Activated T-cell treated with anti-CD3 and anti-CD28 coated beads for 48 hours (primary cell): ENCODE measurements at places on chromosomes 2 and 18.

DNA sequence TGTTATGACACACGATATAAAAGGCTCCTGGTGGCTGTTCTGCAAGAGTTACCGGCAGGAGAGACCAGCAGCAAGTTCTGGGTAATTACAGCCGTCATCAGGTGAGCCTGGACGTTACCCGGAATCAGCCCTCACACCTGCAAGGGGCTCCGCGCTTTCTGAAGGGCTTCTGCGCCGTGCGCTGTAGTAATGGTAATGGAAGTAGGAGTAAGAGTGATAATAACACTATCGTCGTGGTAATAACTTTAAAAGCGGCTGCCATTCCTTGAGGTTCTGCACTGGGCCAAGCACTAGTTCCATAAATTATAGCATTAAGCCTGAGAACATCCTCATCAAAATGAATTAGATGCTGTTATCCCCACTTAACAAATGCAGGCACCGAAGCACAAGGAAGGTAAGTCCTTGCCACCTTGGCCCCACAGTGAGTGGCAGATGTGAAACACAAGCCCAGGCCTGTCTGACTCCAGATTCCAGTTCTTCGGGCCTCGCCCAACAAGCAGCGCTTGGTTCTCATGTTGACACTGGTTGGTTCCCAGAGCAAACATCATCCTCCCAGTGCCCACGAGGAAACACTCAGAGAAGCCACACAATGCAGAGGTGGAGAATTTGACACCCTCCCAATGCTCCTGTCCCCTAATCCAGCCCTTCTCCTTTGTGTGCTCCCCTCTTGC is 205.2 kb downstream of the EIPR1 start:
- DNase-seq: no peak

DNA sequence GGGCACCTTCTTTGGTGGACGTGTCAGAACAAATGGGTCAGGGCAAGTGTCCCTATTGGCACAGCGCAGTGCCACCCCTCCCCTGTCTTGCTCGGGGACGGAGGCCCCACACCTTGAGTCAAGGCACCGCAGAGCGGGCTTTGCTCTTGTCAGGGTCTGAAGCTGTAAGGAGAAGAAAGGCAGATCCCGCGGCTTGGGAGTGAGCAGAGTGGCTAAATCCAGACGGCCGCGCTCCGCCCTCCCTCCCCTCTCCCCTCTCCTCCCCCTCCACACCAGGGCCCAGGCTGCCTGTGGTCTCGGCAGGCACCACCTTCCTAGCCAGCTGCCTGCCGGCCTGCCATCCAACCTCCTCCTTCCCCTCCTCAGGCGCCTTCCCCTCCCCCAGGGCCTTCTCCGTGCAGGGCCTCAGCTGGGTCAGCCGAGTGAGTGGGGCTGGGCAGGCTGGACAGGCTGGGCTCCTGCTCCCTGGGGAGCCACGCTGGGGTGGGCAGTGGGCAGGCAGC is 25.8 kb downstream of the SPEG start:
- no peak for DNase-seq

DNA sequence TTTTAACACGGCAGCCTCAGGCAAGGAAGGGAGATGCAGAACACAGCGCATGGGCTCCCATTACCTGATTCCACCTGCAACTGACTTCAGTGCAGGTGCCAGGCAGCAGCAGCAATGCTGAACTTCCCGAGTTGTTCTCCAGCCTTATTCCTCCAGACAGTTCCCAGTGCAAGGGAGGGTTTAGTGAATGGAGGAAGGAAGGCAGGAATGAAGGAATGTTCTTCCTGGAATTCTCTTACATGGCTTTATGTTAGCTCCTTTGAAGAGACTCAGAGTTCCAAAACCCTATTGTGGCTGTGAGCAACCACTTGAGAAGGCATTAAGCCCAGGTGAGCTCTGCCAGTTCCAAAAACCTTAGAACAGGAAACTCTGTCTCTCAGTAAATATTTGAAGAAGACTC is 45.5 kb downstream of the SERPINB7 start:
- no peak for DNase-seq

DNA sequence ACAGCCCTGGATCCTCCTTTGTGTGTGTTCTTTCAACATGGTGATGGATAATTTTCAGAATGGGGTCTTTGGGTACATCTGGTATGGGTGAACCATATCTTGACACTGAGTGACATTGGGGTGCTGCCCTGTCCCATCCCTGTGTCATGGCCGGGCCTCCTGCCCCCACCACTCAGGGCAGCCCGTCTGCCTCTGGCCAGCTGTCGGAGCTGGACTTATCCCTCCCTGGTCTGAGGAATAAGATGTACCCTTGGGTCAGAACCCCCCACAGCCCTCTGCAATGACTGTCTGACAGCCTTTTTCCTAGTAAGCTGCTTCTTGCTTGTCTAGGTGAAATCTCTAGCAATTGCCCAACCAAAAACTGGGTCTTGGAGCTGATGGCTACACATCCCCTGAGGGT is 142.9 kb downstream of the SH3RF3 start:
- DNase-seq: no peak

DNA sequence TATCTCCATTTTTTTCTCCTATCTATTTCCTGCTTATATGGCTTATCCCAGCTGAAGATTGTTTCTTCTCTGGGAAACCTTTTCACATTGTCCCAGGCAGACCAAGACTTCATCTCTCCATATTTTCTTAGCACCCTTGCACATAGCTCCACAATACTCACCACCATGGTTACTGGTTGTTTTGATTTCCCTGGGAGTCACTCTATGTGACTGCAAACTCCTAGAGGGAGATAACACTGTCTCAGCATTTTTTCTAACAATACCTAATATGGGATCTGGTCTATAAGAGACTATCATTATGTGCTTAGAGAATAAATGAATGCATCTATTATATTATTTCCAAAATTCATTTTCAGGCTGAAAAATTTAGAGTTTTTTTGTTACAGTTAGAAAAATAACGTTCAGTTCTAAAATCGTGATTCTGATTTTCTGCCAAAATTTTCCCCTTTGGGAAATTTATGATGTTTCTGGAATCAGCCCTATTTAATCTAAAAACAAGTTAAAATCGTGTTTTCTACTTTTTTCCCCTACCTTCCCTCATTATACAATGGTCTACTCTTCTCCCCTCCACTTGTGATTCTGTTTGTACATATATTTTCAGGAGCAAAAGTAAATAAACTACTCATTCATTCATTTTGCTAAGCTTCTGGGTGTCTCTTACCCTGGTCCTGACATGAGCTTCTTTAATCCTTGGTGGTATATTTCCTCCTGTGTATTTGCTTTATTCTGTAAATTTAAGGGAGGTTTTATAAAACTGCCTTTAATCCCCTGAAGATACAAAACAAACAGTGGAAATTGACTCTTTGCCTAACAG is 95.4 kb downstream of the HNMT start:
- DNase-seq: no peak

GRCh38 chr18:59718108-59718463 is 20.9 kb upstream of the CCBE1 start:
- no peak for DNase-seq

DNA sequence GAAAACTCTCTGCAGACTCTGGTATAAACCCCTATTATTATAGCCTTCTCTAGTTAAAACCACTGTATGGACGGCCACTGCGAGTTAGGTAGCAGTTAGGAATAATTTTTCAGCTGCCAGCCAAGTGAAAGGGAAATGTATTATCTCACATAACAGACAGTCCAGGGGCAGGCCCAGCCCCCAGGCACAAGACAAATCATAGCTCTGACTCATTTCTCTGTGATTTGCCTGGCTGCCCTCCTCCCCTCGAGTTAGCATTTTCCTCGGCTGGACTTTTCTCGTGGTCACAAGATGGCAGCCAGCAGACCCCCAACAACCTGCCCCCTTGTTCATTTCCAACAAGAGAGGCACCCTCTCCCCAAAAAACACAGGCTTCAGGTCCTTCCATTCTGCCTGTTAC is 10.5 kb downstream of the VIT start:
- DNase-seq: no peak

- no peak for DNase-seq
These were observed 753.5 kb upstream of the PKDCC start for GRCh38 chr2:41294331-41294730.

- no peak for DNase-seq
These were observed 8.0 kb downstream of the MRPL33 start for GRCh38 chr2:27779417-27780055.

DNA sequence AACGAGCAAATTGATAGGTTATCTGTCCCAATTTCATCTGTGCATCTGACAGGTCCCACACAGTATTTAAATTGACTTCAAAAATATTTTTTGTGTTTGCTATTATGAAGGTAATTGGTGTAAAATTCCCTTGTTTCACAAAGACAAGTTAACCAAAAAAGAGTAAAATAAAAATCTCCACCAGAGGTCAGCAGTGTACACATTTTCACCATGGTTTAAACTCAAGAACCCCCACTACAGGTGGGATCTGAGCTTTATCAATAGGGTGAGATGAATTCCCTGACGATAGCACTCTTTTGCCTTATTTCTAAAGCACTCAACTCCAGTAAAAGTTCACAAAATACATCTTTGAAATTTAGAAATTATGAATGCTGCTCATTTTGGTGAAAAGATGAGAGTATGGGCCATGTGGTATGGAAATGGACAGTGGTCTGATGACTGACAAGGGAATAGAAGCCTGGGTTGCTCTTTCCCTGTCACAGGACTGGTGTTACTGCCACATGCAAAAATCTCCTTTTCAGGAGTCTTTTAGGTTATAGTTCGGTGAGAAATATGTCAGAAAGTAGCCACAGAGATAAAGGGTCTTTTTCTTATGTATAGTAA is 68.0 kb downstream of the SERPINB8 start:
- DNase-seq: no peak

GRCh38 chr2:12050396-12050795 is 304.0 kb downstream of the LPIN1 start:
- no peak for DNase-seq

GRCh38 chr2:168935810-168936581 is 34.9 kb downstream of the G6PC2 start:
- no peak for DNase-seq

DNA sequence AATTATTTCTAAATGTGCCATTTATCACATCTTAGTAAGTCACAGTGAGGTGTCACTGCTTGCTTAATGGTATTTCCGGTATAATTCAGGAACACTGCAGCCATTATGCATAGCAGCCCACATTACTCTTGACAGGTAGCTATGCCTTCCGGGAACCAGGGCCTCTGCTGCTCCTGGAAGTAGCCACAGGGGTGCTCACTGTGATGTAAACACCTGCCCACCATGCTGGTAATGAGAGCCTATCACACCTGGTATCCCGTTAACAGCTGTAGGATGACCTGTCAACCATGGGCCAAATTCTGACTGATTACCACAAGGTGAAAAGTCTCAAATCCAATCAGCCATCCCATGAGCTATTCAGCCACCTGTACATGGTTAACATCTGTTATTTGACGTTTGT is 647.0 kb upstream of the NXPH2 start:
- DNase-seq: no peak

DNA sequence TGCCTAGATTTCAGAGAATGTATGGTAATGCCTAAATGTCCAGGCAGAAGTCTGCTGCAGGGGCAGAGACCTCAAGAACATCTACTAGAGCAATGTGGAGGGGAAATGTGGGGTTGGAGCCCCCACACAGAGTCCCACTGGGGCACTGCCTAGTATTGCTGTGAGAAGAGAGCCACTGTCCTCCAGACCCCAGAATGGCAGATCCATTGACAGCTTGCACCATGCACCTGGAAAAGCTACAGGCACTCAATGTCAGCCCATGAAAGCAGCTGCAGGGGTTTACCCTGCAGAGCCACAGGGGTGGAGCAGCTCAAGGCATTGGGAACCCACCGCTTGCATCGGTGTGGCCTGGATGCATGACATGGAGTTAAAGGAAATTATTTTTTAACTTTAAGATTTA is 314.1 kb downstream of the CYRIA start:
- no peak for DNase-seq

GRCh38 chr18:47397671-47398319 is 146.3 kb upstream of the SKOR2 start:
- peak; percentile 7 for DNase-seq

DNA sequence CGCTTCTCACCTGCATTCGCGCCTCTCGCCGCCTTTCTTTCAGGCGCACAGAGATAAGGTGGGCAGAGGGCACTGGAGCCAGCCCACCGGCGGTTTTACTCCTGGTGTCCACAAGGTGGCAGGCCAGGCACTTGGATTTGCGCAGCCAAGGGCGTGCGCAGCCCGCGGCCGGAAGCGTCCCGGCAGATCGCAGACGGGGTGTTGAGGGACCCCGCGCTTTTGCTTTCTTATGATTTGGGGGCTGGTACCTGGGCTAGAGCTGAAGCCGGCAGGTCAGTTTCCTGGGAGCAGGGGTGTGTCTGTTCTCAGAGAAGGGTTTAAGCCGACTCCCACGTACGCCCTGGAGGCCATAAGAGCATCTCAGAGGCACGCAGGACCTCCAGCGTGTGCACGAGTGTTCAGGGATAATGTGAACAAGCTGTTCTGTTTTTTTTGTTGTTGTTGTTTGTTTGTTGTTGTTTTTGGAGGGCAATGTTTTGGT is 305.6 kb upstream of the CXCR4 start:
- DNase-seq: peak; percentile 81

DNA sequence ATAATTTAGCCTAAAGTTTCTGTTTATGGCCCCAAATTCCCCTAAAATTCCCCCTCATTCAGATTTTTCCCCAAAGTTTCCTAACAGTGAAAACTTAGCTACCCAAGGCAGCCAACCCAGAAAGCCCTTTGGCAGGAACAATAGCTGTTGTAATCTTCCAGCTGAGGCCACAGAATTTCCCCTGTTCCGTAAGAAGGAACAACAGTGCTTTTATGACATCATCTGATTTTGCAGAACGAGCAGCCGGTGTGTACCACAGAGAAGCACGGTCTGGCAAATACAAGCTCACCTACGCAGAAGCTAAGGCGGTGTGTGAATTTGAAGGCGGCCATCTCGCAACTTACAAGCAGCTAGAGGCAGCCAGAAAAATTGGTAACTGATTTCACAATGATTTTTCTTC is 6.3 kb downstream of the TNFAIP6 start:
- no peak for DNase-seq

- no peak for DNase-seq
These were observed 19.0 kb downstream of the MBP start for GRCh38 chr18:77113361-77114151.

DNA sequence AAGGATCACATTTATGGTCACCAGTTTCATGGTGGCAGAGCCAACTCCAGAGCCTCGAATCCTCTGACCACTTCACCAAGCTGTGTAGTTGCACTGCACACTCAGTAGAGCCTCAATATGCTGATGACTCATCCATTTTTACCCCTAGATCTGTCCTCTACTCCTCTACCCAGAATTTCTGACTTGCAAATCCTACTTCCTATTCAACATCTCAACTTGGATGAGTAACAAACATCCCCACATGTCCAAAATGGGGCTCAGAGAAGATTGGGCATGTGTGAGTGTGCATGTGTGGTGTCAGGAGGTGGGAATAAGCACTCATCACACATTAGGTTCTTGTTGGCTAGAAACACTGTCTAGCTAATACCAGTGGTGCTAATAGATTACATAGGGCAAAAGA is 57.8 kb upstream of the IGFBP2 start:
- DNase-seq: no peak
